ENCODE measurements at places on chromosomes 16 and 17.

GRCh38 chr16:87844120-87844733, 25.1 kb downstream of the SLC7A5 start:
- no peak for DNase-seq

DNA sequence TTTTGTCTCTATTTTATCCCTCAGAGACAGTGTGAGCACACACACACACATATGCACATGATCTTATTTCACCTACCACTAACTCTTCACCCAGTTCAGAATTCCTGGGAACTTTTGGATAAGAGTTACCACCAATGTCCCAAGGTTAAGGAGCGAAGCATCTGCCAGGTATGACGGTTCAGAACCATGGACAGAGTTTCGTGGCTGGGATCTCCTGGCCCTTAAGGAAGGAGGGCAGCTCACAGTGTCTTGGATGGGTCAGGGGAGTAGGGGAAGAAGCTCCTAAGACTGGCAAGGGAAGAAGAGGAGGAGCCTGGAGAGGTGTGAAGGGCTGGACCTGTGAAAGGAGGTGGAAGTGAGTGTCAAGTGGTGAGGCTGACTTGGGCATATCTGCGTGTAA, 23.0 kb upstream of the TMEM132E start:
- no peak for DNase-seq

DNA sequence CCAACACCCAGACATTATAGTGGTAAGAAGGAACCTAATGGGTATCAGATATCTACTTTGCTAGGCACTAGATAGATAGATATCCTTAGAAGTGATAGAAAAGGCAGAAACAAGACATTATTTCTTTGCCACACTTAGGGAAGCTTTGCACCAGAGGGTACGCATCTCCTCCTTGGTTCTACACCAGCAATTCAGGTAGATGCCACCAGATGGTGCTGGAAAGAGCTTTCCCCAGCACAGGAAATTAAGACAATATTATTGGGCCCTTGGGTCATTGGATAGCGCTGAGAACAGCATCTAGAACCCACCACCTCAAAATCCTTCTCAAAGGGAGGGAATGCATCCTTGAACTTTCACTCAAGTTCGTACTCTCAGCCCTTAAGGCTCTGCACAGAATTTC, 173.8 kb upstream of the CCL2 start:
- no peak for DNase-seq

- DNase-seq: no peak
Measured at GRCh38 chr17:34464812-34465211, 101.8 kb upstream of the CCL1 start.

DNA sequence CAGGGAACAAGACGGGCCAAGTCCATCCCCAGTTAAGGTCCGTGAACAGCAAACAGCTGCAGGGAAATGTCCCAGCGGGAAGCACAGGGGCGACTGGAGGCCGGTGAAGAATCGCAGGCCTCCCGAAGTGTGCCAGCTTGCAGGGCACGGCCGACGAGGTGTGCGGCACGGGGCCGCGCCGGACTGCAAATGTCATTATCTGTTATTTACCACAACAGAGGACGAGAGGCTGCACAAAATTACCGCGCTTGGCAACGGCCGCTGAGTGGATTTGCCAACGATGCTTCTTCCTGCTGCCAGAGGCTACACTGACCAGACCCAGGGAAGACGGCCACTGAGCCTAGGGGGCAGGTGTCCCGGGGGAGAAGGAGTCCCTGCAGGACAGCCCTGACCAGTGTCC, 53.1 kb downstream of the RPH3AL start:
- DNase-seq: no peak

GRCh38 chr17:16873174-16874035, 98.5 kb downstream of the TNFRSF13B start:
- DNase-seq: peak; percentile 77

DNA sequence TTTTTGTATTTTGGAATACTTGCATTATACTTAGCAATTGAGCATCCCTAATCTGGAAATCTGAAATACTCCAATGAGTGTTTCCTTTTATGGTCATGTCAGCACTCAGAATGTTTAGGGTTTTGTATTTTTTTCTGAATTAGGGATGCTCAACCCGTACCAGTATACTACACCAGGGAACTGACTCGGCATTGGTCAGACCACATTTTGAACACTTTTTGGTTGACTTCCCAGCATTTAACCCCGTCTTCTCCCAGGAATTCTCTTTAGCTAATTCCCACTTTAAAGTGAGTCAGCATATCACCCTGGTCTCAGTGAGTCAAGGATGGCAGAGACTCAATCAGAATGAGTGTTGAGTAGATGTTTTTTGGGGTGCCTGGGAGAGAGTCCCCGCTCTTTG, 177.9 kb downstream of the SPECC1 start:
- DNase-seq: no peak

GRCh38 chr16:66431760-66432159, 4.7 kb downstream of the BEAN1 start:
- DNase-seq: no peak

GRCh38 chr17:9291912-9292560, 270.7 kb downstream of the NTN1 start:
- no peak for DNase-seq

- DNase-seq: no peak
Measured at GRCh38 chr17:57099165-57099564, 14.1 kb downstream of the AKAP1 start.

- DNase-seq: no peak
Measured at GRCh38 chr16:87724490-87725291, 41.1 kb downstream of the KLHDC4 start.

- no peak for DNase-seq
Measured at GRCh38 chr16:90020260-90020837, 1.1 kb upstream of the DBNDD1 start.

DNA sequence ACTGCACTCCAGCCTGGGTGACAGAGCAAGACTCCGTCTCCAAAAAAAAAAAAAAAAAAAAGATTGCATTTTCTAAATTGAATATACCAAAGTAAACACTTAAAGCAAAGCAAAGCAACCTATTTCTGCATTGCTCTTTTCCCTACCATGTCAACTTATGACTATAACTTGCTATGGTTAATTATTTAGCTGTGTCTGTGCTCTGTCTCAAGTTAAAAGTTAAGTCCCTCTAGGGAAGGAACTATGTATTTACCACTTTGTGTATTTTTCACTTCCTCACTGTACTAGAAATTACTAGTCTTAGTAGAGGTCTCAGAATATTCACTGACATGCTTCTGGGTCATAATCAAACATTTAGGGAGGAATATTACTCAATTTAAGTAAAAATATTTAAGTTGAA, 711.7 kb upstream of the SOX9 start:
- DNase-seq: no peak

DNA sequence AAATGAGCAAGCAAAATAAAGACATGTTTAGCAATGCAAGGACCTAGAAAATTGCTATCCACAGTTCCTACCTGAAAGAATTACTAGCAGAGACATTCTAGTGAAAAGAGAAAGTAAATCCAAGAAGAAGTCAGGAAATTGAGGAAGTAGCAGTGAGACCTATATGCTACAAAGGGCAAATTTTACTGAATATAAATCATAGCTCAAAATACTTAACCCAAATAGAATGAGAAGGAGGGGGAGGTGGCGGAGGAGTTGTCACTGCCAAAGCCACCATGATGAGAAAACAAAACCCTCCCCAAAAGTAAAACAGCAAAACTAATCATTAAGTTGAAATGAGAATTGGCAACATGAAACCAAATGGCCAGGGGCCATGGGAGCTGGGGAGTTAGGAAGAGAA, 39.3 kb downstream of the PITPNM3 start:
- DNase-seq: no peak

DNA sequence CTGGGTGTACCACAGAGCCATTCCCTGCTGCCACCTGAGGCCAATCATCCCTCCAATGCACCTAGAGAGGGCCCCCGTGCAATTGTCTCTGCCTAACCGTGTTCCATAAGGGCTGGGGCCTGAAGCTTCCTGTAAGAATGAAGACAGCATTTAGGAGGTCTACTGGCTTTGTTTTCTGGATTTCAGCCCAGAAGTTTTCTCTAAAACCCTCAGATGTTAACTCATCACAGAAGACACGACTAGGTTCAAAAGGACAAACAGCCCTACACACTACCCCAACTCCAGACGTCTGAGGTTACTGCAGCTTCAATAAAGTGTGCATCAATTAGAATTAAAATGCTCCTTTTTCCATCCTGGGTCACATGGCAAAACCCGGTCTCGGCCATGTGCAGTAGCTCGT, 10.8 kb upstream of the DRG2 start:
- DNase-seq: no peak

DNA sequence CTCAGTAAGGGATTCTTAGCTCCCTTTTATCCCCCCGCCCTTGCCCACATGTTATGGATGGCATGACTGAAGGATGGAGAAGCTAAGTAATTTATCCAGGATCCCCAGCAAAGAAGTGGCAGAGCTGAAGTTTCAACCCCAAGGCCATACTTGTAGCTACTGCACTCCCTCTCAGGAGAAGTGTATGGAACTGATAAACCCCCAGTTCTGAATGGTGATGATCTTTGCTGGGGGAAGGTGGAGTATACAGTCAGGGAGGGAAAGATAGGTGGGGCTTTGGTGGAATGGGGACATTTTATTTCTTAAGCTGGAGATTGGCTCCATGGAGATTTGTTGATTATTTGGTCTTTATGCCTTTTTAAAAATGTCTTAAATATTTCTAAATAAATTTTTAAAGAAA, 58.3 kb downstream of the TNRC6C start:
- DNase-seq: no peak

- peak; percentile 83 for DNase-seq
Measured at GRCh38 chr17:58303971-58304749, 23.4 kb upstream of the MPO start.

GRCh38 chr17:29577385-29578211, 9.1 kb downstream of the TP53I13 start:
- no peak for DNase-seq

DNA sequence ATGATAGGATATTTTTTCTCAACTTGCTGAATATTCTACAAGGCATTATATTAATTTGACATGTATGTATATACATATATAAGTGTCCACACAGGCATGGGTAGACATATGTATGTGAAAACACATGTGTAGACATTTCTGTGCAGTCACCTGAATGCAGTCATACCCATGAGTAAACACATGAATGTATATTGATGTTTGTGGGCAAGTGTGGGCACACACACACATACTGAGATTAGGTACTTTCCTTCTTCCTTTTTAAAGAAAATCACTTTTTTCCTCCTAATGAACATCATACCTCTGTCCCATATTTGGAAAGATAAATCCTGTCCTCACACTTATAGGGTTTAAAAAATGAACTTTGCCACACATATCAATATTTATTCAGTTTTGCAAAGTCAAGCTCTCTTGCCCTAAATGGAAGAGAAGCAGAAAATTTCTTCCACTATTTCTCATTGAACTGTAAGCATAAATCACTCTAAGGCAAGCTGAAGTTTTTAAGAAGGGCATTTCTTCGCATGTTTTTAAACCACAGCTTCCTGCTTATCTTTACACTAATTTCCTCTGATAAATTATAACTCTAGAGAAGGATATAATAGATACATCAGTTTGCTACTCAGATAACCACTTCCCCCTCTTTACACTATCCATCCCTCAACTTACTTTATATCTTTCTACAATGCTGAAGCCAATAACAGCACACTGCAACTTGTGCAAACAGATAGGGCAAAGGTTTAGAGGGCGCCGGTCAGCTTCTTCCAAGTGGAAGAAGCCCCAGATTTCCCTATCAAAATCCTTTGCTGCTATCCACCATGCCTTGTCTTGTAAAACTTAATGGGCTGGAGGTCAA, 49.6 kb upstream of the LRRC37A3 start:
- no peak for DNase-seq

GRCh38 chr17:80426671-80427326, 11.8 kb downstream of the ENDOV start:
- DNase-seq: peak; percentile 91

DNA sequence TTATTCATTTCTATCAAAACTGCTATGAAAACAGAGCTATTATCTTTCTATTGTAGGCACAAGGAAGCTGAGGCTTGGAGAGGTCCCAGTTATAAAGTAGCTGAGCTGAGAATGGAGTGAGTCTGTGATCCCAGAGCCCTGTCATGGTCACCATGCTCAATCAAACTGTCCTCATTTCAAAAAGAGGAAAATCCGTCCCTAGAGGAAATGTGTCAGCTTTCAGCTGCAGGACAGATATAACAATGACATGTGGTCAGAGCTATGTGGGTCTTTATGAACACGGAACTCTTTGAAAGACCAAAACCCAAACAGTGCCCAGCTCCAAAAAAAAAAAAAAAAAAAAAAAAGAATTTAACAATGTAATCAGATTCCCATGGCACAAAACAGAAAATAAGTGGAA, 266.1 kb downstream of the XYLT1 start:
- DNase-seq: no peak

GRCh38 chr17:79041041-79041570, 17.1 kb downstream of the C1QTNF1 start:
- no peak for DNase-seq

DNA sequence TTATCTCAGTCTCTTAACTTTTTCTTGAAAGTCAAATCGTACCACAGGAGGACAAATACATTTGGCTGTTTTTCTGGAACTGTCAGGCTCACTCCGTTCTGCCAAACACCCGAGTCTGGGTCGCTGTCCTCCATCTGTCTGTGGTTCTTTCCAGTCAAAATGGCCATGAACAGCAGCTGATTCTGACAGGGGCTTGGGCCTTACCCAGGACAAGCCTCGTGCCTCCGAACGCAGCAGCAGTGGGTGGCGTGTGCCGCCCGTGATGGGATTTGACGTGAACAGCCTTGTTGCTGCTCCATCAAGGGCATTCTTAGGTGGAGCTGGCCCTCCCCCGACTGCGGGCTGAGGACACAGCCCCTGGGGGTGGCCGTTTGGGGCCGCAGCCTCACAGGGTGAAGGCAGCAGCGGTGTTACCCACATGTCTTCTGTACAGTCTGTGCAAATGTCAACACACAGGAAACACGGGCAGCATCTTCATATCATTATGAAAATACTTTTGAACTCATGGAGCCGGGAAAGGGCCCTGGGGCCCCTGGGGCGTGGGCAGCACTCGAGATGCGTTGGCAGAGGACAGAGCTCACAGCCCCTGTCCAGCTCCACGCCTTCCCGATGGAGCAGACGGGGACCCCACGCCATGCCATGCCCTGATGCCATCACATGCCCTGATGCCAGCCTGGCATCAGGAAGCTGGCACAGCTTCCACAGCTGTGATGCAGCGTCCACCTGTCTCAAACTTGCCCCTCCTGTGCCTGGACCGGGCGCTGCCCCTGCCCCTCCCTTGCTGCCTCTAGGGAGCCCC, 8.6 kb upstream of the ACSF3 start:
- DNase-seq: no peak

DNA sequence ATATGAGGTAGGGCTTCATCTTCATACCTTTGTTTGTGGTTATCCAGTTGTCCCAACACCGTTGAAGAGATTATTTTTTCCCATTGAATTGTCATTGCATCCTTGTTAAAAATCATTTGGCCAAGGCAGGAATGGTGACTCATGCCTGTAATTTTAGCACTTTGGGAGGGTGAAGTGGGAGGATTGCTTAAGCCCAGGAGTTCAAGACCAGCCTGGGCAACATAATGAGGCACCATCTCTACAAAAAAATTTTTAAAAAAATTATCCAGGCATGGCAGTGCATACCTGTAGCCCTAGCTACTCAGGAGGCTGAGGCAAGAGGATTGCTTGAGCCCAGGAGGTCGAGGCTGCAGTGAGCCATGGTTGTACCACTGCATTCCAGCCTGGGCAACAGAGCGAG, 223.9 kb downstream of the TANC2 start:
- no peak for DNase-seq

Measured in osteocyte (in vitro differentiated cells).